ENCODE measurements at places on chromosomes 5 and 9.

- DNase-seq: no peak
Measured at GRCh38 chr5:126981701-126982100, 48.7 kb downstream of the MARCHF3 start.

DNA sequence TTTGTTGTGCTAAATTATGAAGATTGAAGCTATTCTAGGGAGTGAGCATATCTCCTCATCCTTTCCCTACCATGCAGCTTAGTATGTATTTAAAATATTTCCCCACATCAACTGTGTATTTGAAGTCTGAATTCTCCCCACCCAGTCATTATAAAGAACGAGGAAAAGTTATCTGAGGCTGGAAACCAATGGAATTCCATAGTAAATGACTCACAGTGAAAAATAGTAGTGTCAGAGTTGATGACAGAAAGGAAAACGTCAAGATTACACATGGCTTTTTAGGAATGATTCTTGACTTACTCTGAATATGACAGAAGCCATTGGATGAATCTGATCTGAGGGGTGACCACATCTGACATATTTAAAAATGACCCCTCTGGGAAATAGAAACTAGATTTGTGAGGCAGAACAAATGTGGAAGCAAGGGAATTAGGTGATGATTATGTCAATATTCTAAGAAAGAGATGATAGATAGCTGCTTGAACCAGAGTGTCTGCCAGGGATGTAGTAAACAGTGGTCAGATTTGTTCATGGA, 1768.9 kb upstream of the CDH9 start:
- peak; percentile 23 for DNase-seq

DNA sequence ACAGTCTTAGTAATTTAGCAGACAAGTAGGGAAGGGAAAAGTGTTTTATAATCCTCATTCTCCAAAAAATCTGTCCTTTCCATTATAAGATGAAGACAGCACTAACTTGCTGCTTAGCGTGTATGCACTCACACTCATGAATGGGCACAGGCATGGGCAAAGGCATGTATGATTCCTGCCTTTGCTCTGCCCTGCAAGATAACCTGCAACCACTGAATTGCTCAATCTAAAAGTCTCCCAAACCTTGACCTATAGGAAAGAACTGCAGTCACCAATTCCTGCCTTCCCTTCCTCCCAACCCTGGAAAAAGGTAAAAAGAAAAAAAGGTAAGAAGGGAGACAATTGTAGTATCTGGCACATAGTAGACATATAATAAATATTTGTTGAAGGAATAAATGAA, 40.8 kb downstream of the ELL2 start:
- no peak for DNase-seq

- no peak for DNase-seq
Measured at GRCh38 chr5:143976055-143976454, 164.1 kb downstream of the HMHB1 start.

GRCh38 chr5:174849426-174849825, 125.0 kb downstream of the MSX2 start:
- DNase-seq: no peak

DNA sequence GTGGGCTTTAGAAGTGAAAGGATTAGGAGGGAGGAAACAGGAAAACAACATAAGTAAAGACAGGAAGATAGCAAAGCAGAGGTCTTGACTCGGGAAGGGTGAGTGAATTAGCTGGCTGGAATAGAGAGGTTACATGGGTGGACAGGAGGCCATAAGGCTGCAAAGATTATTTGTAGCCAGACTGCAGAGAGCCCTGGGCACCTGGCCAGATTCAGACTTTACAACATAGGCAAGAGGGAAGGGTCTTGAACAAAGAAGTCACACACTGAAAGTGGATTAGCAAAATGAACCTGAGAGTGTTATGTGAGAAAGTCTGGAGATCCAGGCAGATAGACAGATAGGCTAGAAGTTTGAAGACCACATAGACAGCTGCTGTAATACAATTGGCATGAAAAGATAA, 29.7 kb upstream of the CER1 start:
- peak; percentile 4 for DNase-seq

- DNase-seq: no peak
Measured at GRCh38 chr5:79122973-79123372, 11.4 kb downstream of the BHMT start.

GRCh38 chr9:20353931-20354652, 268.2 kb downstream of the MLLT3 start:
- peak; percentile 56 for DNase-seq

DNA sequence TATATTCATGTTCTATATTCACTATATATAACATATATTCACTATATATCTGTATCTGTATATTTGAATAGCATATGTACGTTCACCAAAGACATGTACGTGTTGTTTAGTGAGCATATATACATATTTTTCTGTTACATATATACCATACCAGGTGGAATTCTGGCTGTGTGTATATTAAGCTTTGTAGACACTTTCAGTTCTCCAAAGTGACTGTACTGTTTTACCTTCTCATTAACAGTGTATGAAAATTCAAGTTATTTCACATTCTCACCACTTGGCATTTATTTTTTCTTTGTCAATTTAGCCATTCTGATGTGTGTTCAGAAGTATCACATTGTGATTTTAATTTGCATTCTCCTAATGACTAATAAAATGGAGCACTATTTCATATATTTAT, 52.2 kb downstream of the DROSHA start:
- no peak for DNase-seq

DNA sequence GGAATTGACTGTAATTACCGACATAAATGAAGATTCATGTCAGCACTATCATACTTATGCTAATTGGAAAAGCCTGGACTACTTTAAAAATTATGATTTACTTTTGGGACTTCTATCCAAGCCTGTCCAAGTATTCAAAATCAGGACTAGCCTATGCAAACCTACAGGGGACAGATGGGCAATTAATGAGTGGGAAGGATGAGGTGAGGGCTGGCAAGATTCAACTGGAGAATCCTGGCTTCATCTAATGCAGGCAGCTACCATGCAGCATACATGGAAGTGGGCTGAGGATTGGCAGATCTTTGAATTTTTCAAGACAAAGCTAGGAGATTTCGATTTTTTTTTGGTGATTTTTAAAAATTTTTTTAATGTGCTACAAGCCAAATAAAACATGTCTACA, 532.6 kb downstream of the CSNK1G3 start:
- DNase-seq: no peak

DNA sequence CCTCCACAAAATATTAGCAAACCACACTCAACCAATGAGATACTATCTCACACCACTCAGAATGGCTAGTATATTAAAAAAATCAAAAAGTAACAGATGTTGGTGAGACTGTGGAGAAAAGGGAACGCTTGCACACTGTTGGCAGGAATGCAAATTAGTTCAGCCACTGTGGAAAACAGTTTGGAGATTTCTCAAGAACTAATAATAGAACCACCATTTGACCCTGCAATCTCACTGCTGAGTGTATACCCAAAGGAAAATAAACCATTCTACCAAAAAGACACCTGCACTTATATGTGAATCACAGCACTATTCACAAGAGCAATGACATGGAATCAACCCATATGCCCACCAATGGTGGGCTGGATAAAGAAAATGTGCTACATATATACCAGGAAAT, 393.5 kb downstream of the PDE4D start:
- DNase-seq: no peak

DNA sequence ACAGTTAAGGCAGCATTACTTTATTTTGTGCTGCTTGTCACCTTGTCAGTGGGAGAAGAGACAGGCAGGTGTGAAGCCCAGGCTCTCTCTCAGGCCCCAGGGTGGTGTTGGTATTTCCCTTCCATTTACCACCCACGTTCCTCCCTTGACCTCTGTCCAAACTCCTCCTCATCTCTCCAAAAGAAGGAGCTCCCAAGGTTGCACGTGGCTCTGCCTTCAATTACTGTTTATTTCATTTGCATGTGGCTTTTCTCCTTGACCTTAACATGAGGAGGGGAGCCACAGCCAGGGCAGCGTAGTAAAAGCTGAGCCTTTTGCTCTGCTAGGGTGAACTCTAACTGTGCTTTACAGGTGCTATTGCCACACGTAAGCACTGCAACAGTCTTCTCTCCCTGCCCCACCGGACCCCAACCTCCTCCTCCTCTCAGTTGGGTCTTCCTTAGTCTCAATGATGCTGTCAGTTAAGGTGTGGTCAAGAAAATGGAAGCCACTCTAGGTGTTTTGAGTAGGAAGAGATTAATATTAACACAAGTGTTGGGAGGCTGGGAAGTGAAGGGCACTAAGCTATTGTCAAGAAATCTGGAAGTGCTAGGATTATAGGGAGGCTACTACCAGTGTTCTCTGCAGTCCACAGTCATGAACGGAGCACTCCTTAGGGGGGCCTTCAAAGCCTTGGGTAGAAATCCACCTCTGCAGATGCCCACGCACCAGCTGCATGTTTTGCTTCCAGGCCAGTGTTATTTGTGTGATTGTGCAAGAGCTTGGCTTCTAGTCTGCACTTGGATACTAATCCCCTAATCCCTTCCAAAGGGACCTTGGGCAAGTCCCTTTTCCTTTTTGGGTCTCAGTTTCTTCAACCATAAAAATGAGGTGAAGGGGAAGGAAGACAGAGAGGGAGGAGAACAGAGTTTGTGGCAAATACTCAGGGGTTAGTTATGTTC, 3.9 kb upstream of the ALDH1B1 start:
- peak; percentile 22 for DNase-seq

DNA sequence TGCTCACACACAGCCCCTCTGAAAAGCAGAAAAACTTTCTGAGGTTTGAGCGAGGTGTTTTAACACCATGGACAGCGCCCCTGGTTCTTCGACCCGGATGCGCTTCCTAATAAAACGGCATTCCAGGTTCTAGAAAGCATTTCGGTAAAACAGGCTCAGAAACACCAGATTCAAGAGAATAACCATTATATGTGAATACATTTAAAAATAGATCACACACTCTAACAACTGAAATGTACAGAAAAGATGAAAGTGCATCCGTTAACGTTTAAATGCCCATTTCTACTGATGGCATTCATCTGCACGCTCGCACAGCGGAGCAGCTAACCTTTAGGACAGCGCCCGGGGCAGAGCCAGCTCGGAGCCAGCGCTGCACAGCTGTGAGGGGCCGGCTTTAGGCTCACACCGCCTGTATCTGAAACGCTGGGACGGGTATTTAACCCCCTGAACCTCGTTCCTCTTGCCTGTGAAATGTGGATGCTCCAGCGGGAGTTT, 26.3 kb upstream of the TENT4A start:
- DNase-seq: peak; percentile 82

DNA sequence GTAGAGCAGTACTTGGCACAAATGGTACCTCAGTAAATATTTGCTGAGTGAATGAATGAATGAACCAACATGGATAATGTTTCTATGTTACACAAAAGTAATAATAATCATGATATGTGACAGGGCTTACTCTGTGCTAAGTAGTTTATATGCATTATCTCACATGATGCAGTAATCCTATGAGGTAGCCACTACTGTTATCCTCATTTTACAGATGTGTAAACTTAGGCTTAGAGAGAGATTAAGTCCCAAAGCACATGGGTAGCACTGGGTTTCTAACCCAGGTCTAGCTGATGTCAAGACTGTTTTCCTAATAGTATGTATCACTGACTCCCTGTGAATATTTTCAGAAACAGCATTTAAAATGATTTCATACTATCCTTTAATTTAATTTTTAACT, 44.1 kb upstream of the VDAC1 start:
- no peak for DNase-seq

- DNase-seq: peak; percentile 89
Measured at GRCh38 chr9:444528-444927, 229.9 kb downstream of the DOCK8 start.

- DNase-seq: no peak
Measured at GRCh38 chr9:109805050-109805449, 25.1 kb downstream of the PALM2AKAP2 start.

GRCh38 chr9:135587658-135588057, 26.1 kb downstream of the PAEP start:
- DNase-seq: no peak

DNA sequence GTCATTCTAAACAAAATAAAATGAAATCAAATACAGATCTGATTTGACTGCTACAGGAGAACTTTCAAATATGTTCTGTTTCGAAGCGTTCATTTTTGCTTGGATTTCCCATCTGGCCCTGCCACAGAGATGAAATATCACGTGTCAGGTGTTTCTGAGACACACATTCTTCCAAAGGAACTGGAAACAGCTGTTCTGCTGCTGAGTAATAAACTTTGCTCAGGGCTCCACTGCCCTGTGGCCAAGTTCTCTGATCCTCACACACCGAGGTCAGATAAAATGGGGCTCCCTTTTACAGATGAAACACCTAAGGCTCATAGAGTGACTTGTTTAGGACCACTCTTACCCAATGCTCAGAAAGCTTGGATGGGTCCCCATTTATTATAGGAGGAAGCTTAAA, 42.5 kb downstream of the FRMPD1 start:
- DNase-seq: no peak

DNA sequence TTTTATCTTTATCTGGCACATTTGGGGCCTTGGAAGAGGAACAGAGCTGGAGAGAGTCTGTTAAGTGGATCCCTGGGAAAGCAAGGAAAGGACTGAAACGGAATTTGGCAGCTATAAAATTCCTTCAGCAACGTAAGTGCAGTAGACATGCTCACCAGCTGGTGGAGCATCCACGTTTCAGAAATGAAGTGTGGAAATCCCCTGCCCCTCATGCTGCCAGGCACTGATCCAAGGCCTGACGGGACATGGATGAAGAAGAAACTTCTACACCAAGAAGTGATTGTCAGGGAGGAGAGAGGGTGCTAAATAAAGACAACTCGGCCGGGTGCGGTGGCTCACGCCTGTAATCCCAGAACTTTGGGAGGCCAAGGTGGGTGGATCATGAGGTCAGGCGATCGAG, 209.3 kb downstream of the ROR2 start:
- DNase-seq: peak; percentile 55

GRCh38 chr5:89584339-89584956, 701.5 kb upstream of the MEF2C start:
- DNase-seq: peak; percentile 65
